Uterus (tissue), 4 donors: ENCODE measurements at places on chromosomes 7 and 10. TPM values are rescaled to one million over a fixed set of nuclear protein-coding genes. Genes with fewer than 3 reads are reported as not detected.

GRCh38 chr7:54992871-54993475 is 25.8 kb upstream of the EGFR start:
- H3K36me3 ChIP-seq = no peaks in the 10 kb centered on the region
- H3K4me3 ChIP-seq = no peak overlapping the region
- no peak overlapping the region for H3K27ac ChIP-seq
- no peaks in the 10 kb centered on the region for H3K27me3 ChIP-seq
- DNase-seq = no peak

Gene ENKUR
- 0.73 TPM for total RNA-seq

DNA sequence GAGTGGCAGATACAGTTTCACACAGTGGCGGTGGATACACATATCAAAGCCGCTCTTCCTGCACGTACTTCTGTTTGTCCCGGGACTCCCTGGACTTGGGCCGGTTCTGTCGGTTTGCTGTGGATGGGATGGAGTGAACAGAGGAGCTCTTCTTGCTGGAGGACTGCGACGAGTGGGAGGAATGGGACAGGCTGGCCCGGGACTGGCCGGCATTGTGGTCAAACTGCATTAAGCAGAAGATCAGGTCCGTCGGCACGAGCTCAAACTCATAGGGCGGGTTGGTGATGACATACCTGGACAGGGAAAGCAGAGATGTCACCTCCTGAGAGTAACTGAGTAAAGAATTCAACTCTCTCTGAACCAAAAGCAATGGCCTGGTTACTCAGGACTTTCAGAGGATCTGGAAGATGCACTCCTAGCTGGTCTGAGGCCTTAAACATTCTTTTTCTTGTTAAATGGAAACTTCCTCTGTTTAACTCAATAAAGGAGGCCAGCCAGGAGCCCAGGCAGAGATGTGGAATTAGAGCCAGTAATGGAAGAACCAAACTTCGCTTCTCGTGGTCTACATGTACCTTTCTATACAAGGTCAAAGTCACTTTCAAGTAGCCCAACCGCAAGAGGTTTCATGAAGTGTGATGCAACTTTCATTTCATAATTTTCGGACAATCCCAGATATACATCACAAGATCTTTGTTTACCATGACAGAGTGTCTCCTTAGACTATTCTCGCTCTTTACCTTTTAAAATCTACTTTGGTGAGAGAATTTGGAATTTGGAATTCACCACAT is 750.2 kb downstream of the KCNMA1 start:
- no peak overlapping the region for H3K4me3 ChIP-seq
- H3K27ac ChIP-seq = peak overlapping the region; percentile 25
- peaks cover 7% of the 10 kb centered on the region for H3K4me1 ChIP-seq
- H3K27me3 ChIP-seq = no peaks in the 10 kb centered on the region

Gene NPC1L1
- total RNA-seq = not detected

GRCh38 chr10:121653608-121654007 is 55.4 kb upstream of the FGFR2 start:
- H3K27ac ChIP-seq = no peak overlapping the region
- no peaks in the 10 kb centered on the region for H3K36me3 ChIP-seq
- no peak for DNase-seq
- no peaks in the 10 kb centered on the region for H3K4me1 ChIP-seq

GRCh38 chr10:103632247-103632642 is 138.7 kb downstream of the NEURL1 start:
- H3K36me3 ChIP-seq = no peaks in the 10 kb centered on the region
- DNase-seq = no peak
- H3K27ac ChIP-seq = no peak overlapping the region
- H3K4me1 ChIP-seq = peaks cover 4% of the 10 kb centered on the region
- no peaks in the 10 kb centered on the region for H3K27me3 ChIP-seq

DNA sequence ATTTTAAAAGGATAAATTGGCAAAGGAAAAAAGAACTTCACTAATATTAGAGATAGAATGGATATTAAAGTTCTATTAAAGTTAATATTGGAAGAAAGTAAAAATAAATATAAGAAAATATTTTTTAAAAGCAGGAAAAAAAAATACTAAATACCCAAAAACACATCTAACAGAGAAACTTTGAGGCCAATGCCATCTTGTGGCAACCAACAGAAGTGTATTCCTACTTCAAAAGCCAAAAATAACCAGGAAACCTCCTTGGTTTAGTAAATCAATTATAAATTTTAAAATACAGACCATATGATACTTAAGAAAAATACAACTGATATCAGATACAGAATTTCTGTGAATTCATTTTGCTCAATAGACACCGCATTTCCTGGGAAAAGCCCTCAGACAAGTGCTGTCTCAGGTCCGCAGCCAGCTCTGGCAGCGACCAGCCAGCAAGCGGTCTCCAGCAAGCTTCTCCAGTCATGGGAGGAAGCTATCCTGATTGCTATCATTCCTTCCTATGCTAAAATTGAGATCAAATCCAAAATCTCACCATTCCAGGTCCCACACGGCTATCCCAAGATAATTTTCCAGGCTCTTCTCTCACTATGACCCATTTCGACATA is 65.3 kb downstream of the LMBR1 start:
- no peak for DNase-seq
- no peak overlapping the region for H3K4me3 ChIP-seq
- H3K27ac ChIP-seq = no peak overlapping the region
- no peaks in the 10 kb centered on the region for H3K4me1 ChIP-seq
- H3K36me3 ChIP-seq = no peaks in the 10 kb centered on the region

Gene CDNF
- not detected for total RNA-seq

Gene SRRM3
- total RNA-seq = 6.9 TPM

- no peaks in the 10 kb centered on the region for H3K27me3 ChIP-seq
- peak; percentile 58 for DNase-seq
- no peaks in the 10 kb centered on the region for H3K36me3 ChIP-seq
- peaks cover 7% of the 10 kb centered on the region for H3K4me1 ChIP-seq
Measured at GRCh38 chr10:122154545-122155366, 116.3 kb upstream of the BTBD16 start.

DNA sequence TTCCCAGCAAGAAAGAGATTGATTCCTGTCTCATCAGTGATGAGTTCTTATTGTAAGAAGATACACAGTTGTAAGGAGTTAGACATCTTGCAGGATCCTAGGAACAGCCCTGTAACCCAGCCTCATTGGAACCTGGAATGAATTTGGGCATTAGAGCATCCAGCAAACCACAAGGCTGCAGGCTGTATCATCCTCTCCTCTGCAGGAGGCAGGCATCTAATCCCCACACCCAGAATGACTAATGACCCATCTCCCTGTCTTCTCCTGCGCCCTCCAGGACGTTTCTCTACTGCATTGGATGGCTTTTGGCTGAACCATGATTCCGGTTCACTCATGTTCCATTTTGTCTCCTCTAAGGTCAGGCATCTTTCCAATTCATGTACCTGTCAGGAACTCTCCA is 233.9 kb downstream of the POU6F2 start:
- H3K27ac ChIP-seq = no peak overlapping the region
- no peaks in the 10 kb centered on the region for H3K27me3 ChIP-seq
- H3K4me1 ChIP-seq = no peaks in the 10 kb centered on the region
- no peak overlapping the region for H3K4me3 ChIP-seq

Gene TSPAN12
- total RNA-seq = 9.5 TPM

Gene CTNNA3
- total RNA-seq = 1.8 TPM

GRCh38 chr7:75962607-75963380 is 31.6 kb downstream of the TMEM120A start:
- no peak overlapping the region for H3K4me3 ChIP-seq
- H3K27ac ChIP-seq = peak overlapping the region; percentile 74
- DNase-seq = no peak
- no peaks in the 10 kb centered on the region for H3K36me3 ChIP-seq

DNA sequence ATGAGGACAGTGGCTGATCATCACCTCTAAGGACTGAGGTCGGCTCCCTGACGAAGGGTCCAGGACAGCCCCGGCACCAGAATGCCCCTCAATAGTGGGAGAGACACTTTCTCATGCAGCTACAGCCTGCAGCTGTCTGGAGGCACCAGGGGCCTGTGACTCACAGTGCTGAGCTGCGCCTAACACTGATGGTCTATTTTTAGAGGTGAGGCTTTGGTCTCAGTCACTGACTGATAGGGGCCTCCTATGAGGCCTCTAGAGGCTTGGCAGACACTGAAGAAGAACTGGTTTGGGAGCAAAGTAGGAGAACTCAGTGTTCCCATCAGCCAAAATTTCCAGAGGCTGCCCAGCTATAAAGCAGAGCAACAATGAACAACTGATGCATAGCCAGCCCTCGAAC is 130.1 kb downstream of the COBL start:
- no peak for DNase-seq
- H3K36me3 ChIP-seq = no peaks in the 10 kb centered on the region

DNA sequence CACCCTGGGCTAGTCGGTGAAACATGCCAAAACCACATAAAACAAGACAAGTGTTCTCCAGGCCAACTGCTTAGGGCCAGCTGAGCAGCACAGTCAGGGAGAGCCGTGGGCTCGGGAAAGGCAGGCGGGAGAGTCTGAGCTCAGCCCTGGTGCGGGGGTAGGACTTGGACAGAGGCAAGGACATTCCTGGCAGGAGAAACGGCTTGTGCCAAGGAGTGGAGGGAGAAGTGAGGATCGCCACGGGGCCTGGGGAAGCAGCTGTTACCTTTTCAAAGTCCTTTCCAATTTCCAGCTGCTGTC is 4.2 kb downstream of the ELN start:
- H3K36me3 ChIP-seq = no peaks in the 10 kb centered on the region
- peak; percentile 76 for DNase-seq
- peak overlapping the region; percentile 89 for H3K27ac ChIP-seq
- no peaks in the 10 kb centered on the region for H3K27me3 ChIP-seq
- H3K4me3 ChIP-seq = no peak overlapping the region
- peaks cover 41% of the 10 kb centered on the region for H3K4me1 ChIP-seq

GRCh38 chr7:129615018-129615417 is 3.5 kb downstream of the NRF1 start:
- H3K4me1 ChIP-seq = peaks cover 6% of the 10 kb centered on the region
- no peak for DNase-seq
- H3K27me3 ChIP-seq = no peaks in the 10 kb centered on the region
- no peaks in the 10 kb centered on the region for H3K36me3 ChIP-seq
- H3K27ac ChIP-seq = no peak overlapping the region
- H3K4me3 ChIP-seq = no peak overlapping the region

DNA sequence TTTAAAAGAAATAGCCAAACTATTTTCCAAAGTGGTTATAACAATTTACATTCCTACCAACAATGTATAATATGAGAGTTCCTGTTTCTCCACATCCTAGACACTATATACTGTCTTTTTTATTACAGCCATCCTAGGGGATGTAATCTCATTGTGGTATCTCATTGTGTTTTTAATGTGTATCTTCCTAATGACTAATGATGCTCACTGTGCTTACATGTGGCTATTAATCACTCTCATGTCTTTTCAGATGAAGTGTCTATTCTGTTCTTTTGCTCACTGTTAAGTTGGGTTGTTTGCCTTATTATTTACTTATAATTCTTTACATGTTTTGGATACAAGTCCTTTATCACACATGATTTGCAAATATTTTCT is 71.8 kb downstream of the ZNF438 start:
- no peak for DNase-seq
- H3K4me3 ChIP-seq = no peak overlapping the region
- H3K4me1 ChIP-seq = no peaks in the 10 kb centered on the region
- H3K27ac ChIP-seq = no peak overlapping the region
- H3K27me3 ChIP-seq = no peaks in the 10 kb centered on the region

- no peaks in the 10 kb centered on the region for H3K4me1 ChIP-seq
- DNase-seq = no peak
- no peak overlapping the region for H3K4me3 ChIP-seq
- H3K36me3 ChIP-seq = no peaks in the 10 kb centered on the region
- no peak overlapping the region for H3K27ac ChIP-seq
Measured at GRCh38 chr10:30247704-30248103, 101.4 kb downstream of the MTPAP start.

DNA sequence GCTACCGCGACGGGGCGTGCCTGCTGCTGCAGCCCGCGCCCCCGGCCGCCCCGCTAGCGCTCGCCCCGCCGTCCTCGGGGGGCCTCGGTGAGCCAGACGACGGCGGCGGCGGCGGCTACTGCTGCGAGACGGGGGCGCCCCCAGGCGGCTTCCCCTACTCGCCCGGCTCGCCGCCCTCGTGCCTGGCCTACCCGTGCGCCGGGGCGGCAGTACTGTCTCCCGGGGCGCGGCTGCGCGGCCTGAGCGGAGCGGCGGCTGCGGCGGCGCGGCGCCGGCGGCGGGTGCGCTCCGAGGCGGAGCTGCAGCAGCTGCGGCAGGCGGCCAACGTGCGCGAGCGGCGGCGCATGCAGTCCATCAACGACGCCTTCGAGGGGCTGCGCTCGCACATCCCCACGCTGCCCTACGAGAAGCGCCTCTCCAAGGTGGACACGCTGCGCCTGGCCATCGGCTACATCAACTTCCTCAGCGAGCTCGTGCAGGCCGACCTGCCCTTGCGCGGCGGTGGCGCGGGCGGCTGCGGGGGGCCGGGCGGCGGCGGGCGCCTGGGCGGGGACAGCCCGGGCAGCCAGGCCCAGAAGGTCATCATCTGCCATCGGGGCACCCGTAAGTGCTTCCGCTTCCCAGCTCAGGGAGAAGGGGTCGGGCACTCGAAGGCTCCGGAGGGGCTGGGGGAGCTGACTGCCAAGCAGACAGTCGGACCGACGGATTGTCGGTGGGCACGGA is 761 bp downstream of the PTF1A start:
- peaks cover 21% of the 10 kb centered on the region for H3K27me3 ChIP-seq
- no peaks in the 10 kb centered on the region for H3K4me1 ChIP-seq
- no peak overlapping the region for H3K27ac ChIP-seq

- H3K36me3 ChIP-seq = no peaks in the 10 kb centered on the region
- no peak overlapping the region for H3K4me3 ChIP-seq
- no peaks in the 10 kb centered on the region for H3K4me1 ChIP-seq
Measured at GRCh38 chr10:389261-389790, 254.1 kb downstream of the ZMYND11 start.

Gene NOC3L
- 8.2 TPM for total RNA-seq

GRCh38 chr10:31320550-31321211 is 1.7 kb downstream of the ZEB1 start:
- no peaks in the 10 kb centered on the region for H3K27me3 ChIP-seq
- peak overlapping the region; percentile 99 for H3K27ac ChIP-seq
- H3K4me3 ChIP-seq = peak overlapping the region; percentile 93
- no peaks in the 10 kb centered on the region for H3K4me1 ChIP-seq
- no peaks in the 10 kb centered on the region for H3K36me3 ChIP-seq

Gene DLX6
- 1.5 TPM for total RNA-seq

DNA sequence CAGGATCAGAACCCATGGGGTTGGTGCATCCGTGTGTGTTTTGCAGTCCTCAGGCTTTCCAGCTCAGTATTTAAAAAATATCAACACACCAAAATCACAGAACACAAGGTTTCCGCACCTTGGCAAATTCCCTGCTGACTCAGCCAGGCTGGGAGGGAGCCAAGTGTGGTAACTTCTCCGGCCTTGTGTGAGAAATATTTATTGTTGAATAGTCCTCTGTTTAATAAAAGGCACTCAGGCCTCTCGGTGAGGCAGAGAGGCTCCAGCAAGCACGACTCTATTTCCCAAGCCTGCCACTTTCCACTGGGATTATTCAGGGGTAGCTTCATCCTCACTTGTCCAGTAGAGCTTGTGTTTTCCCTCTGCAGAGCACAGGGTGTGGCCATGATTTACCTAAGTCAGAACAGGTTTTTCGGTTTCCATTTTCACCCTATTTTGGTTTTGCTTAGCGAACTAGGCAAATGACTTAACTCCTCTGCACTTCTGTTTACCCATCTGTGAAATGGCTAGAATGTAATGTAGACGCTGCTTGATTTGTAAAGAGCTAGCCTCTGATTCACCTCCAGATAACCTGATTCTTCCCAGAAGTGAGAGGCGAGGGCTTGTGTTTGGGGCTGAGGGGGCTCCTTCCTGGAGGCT is 13.0 kb upstream of the CHST15 start:
- H3K36me3 ChIP-seq = no peaks in the 10 kb centered on the region
- DNase-seq = peak; percentile 89

Gene FAM221A
- total RNA-seq = 4.7 TPM

- H3K27me3 ChIP-seq = no peaks in the 10 kb centered on the region
- H3K4me1 ChIP-seq = no peaks in the 10 kb centered on the region
- DNase-seq = no peak
- H3K27ac ChIP-seq = no peak overlapping the region
Measured at GRCh38 chr7:48876087-48876486, 48.3 kb upstream of the CDC14C start.
